Mucosa of descending colon (tissue), 3 donors: ENCODE measurements at places on chromosomes 7 and 10.

- DNase-seq: no peak
Measured at GRCh38 chr7:151615058-151615457, 95.4 kb upstream of the RHEB start.

DNA sequence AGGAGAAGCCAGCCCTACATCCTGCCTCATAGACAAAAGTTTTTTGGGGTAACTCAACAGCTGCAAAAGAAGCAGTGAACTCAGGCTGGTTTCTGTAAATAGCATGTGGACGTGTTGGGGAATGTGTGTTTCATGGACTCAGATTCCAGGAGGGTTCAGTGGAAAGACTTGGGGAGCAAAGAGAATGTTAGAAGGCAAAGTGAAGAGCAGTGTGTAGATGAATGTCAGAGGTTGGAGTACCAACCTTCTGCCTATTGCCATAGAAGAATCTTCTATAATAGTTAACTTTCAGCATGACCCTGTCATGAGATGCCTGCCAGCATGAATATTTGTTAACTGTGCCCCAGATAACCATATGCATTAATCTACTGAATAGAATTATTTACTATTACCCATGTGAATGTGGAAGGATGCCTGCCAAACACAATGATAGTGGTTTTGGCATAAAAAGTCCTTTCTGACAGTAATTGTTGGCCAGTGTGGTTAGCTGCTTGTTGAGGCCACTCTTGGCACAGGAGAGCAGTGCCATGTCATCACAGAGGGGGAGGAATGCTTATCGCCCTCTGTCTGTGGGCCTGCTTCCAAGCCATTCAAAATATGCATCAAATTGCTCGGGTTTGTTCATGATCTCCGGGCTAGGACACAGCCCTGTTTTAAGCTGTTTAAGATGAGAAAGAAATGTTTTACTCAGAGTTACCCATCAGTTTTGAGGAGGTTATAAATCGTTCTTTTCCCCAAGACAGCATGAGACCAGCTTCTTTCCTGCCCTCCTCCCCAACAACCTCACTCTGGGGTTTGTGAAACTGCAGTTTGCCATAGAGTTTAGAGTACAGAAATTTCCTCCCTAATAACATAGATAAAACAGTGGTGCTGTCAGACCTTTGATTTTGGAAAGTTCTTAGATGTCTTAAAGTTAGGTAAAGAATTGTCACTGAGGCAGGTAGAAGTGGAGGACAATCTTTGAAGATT, 165.3 kb downstream of the WNT2 start:
- no peak for DNase-seq

DNA sequence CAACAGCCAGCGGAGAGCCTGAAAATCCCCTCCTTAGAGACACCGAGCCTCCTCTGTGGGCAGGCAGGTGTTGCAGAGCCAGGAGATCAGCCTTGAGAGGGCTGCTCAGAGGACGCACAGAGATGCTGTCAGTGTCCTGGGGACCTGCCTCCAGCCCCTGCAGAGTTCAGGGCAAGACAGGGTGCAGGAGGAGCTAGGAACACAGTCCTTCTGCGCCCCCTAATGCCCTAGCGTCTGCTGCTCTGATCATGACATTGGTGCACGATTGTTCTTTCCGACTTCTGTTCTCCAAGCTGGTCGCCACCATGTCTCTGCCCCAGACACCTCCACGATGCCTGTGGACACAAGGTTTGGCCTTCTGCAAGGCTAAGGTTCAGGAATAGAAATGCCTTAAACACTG, 613.7 kb upstream of the MKI67 start:
- no peak for DNase-seq

- DNase-seq: no peak
Measured at GRCh38 chr10:29120216-29120615, 168.7 kb upstream of the LYZL1 start.

DNA sequence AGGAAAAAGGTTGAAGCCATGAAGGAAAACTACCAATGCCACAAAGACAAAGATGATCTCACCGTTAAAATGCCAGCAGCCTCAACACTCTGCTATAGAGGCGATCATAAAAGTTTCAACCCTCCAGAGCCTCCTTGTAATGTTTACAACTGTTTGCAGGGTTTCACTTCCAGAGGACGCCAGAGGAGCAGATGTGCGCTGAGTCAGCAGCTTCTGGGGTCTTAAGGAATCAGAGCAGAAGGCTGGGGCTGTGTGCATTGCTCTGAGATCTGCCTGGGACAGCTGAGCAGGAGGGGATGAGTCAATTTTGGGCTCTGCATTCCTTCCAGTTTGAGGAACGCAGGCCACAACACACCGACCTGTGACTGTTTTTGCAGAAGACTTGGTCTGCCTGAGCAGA, 98.3 kb downstream of the TMEM130 start:
- peak; percentile 33 for DNase-seq

- no peak for DNase-seq
Measured at GRCh38 chr7:123308254-123308951, 108.6 kb upstream of the SLC13A1 start.

- DNase-seq: no peak
Measured at GRCh38 chr10:23779301-23779700, 340.4 kb downstream of the OTUD1 start.

DNA sequence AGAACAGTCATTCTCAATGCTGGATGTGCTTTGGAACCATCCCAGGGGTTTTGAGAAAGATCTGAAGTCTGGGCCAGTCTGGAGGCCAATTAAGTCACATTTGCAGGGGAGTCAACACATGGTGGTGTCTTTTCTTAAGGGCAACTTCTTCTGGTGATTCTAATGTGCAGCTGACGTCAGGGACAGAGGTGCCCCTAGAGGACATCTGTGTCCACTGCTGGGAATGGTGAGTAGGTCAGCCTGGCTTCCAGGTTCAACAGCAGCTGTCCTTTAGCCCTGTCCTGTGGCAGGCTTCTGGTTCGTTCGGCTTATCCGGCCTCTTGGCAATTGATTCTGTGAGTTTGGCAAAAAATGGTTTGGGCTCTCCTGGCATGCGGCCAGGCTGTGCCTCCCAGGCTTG, 269.7 kb upstream of the HABP2 start:
- DNase-seq: no peak

- no peak for DNase-seq
Measured at GRCh38 chr7:119271147-119271779, 1001.7 kb upstream of the KCND2 start.

GRCh38 chr10:66629996-66630395, 295.8 kb upstream of the LRRTM3 start:
- no peak for DNase-seq

DNA sequence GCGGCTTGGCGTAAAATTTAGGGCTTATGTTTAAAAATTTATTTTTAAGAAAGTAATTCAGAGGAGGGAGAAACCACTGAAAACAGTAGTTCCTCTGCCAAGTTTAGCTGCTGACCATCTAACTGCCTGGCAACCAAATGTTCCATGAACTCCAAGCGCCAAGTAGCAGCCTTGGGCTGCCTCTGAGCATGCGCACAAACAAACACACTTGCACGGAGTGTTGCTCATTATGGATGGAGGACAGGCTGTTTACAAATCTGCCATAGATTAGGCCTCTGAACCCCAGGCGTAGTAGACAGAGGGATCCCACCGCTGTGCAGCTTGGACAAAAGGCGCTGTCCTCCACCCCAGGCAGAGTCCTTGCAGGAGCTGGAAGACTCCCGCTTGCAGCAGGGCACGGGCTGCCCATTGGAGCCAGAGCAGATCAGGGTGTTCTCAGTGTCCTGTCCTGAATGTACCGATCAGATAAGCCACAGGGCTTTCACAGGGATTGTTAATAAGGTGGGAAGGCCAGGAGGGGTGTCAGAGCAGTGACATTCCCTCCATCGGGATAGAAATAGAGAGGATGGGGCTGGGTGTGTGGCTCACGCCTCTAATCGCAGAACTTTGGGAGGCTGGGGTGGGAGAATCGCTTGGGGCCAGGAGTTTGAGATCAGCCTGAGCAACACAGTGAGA, 47.7 kb upstream of the LYZL1 start:
- no peak for DNase-seq

- DNase-seq: no peak
Measured at GRCh38 chr7:87129848-87130247, 22.4 kb upstream of the DMTF1 start.

- no peak for DNase-seq
Measured at GRCh38 chr10:121648493-121648892, 50.2 kb upstream of the FGFR2 start.

- DNase-seq: no peak
Measured at GRCh38 chr7:64656489-64656888, 9.4 kb upstream of the ZNF107 start.

DNA sequence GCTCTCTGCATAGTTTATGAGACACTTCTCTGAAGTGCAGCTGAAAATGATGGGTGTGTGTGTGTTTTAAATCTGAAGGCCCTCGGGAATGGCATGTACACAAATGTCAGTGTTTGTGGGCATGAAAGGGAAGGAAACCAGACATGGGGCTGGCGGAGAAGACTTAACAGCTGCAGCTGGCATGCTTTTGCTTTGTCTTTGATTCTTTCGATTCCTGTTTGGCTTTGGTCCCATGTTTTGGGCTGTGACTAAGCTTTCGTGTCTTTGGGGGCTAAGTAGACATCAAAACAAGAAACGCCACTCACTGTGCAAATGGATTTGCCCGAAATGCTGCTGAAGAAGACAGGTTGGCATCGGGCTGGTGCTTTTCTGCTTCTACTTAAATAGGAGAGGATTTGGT, 179.3 kb downstream of the PFKFB3 start:
- peak; percentile 40 for DNase-seq

GRCh38 chr7:37642028-37642540, 41.5 kb upstream of the GPR141 start:
- DNase-seq: no peak

DNA sequence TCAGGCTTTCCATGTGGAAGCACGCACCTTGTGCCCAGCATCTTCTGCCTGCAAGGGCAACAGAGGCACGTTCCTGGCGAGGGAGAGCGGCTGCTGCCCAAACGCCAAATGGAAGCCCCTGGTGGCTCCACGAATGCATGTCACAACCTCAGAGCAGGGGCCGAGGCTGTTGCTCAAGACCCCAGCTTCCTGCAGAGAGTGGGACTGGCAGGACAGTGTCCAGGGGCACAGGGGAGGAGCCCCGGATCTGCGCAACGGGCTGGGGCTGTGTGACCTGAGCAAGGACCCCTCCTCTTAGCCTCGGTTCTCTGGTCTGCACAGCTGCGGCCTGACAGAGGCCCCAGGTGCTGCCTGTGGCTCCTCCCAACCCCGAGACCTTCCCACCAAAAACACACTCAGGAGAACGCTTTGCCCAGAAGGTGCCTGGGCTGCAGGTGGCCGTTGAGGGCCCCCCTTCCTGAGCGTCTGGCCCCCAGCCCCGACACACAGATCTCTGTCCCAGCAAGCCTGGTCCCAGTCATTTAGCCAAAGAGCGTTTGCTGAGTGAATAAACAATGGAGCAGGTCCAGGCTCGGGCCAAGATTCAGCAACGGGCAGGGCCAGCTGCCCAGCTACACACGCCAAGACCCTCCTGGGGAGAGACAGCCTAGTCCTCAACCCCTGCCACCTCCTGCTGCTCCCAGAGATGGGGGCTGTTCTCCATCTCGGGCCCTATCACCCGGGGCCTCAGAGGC, 1.2 kb downstream of the MICALL2 start:
- DNase-seq: no peak

GRCh38 chr7:27697861-27698430, 35.3 kb upstream of the HIBADH start:
- peak; percentile 62 for DNase-seq

GRCh38 chr7:80848841-80849240, 70.0 kb downstream of the SEMA3C start:
- DNase-seq: no peak

DNA sequence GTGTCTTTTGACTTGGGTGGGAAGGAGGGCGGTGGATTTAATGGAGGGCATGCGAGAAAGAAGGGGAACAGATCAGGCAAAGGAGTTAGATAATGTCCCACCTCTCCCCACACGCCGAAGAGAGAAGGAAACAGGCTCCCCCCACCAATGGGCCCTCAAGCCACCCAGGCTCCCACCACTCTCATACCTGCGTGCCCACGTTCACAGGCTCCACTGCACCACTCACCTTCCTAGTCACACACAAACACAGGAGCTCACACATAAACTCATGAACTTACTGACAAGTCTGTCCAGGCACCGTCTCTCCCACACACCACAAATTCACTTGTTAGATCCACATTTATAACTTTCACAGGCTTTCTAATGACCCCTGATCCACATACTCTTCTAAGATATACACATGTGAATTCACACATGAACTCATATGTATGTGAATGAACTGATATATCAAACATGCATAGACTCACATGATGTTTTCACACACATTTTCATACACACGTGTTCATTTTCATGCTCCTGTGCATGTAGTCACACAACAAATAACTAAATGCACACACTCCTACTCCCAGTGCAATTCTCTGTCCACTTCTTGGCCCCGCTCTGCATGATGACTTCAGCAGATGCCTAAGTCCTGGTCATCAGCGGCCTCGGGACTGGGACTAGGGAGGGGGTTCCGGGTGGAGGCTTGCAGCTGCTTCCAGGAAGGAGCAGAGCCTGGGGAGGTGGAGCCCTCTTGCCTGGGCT, 1.5 kb downstream of the LZTS2 start:
- DNase-seq: peak; percentile 71

- DNase-seq: no peak
Measured at GRCh38 chr7:132390705-132391104, 185.6 kb downstream of the PLXNA4 start.

- no peak for DNase-seq
Measured at GRCh38 chr7:152865011-152865410, 105.5 kb downstream of the ACTR3B start.

GRCh38 chr10:17783751-17784150, 25.4 kb upstream of the MRC1 start:
- DNase-seq: no peak

- DNase-seq: no peak
Measured at GRCh38 chr7:33909318-33909717, 4.0 kb downstream of the BMPER start.

GRCh38 chr10:114042895-114043531, 653 bp upstream of the ADRB1 start:
- DNase-seq: peak; percentile 58

DNA sequence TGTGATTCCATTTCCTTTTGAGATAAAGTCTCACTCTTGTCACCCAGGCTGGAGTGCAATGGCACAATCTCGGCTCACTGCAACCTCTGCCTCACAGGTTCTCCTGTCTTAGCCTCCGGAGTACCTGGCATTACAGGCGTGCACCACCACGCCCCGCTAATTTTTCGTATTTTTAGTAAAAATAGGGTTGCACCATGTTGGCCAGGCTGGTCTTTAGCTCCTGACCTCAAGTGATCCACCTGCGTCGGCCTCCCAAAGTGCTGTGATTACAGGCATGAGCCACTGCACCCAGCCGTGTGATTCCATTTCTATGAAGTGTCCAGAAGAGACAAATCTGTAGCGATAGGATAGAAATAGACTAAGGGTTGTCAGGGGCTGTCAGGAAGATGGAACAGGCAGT, 60.4 kb downstream of the CLIP2 start:
- no peak for DNase-seq

DNA sequence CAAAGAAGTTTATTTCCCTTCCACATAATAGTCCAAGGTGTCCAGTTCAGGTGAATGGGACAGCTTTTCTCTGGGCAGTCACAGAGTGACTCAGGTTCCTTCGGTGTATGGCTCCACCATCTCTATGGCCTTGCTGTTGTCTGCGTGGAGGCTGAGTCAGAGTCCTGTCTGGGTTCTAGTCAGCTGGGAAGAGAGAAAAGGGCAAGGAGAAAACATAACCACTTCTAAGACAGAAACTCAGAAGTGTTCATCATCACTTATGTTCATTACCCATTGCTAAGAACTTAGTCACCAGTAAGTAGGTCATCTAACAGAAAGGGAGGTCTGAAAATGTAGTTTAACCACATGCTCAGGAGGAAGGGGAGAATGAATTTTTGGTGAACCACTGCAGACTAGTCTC, 32.4 kb upstream of the CCDC7 start:
- no peak for DNase-seq
